ENCODE measurements at places on chromosomes 6 and 20. TPM values are rescaled to one million over a fixed set of nuclear protein-coding genes. Genes with fewer than 3 reads are reported as not detected.

- DNase-seq = no peak
Measured at GRCh38 chr6:131929264-131929663, 21.9 kb downstream of the CCN2 start.

- DNase-seq = no peak
Measured at GRCh38 chr6:167523426-167523825, 198.5 kb downstream of the TTLL2 start.

GRCh38 chr6:73579389-73579788 is 58.6 kb upstream of the EEF1A1 start:
- peak; percentile 67 for DNase-seq

GRCh38 chr20:59004763-59005522 is 2.1 kb downstream of the CTSZ start:
- peak; percentile 61 for DNase-seq

DNA sequence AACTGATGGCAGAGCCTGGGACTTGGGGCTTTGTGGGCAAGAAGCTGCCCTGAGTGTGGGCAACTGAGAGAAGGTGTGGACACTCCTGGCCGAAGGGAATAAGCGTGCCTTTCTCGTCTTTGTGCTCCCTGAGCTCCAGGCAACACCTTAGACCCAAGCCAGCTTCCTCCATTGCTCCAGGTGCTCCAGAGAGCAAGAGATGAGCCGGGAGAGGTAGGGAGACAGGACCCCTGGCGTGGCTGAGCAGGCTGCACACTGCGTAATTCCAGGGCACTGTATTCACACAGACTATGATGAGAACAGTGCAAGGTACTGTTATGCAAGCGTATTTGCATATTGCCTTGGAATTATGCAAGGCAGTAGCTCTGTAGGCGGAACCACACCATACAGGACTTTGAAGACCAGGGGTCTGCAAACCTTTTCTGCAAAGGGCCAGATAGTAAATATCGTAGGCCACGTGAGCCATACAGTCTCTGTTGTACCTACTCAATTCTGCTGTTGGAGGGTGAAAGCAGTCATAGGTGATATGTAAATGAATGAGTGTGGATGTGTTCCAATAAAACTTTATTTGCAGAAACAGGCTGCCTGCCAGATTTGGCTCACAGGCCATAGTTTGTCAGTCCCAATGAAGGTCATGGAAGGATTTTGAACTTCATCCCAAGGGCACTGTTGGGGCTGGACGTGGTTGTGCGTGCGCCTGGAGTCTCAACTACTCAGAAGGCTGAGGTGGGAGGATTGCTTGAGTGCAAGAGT is 42.1 kb upstream of the FAM83D start:
- DNase-seq = no peak

DNA sequence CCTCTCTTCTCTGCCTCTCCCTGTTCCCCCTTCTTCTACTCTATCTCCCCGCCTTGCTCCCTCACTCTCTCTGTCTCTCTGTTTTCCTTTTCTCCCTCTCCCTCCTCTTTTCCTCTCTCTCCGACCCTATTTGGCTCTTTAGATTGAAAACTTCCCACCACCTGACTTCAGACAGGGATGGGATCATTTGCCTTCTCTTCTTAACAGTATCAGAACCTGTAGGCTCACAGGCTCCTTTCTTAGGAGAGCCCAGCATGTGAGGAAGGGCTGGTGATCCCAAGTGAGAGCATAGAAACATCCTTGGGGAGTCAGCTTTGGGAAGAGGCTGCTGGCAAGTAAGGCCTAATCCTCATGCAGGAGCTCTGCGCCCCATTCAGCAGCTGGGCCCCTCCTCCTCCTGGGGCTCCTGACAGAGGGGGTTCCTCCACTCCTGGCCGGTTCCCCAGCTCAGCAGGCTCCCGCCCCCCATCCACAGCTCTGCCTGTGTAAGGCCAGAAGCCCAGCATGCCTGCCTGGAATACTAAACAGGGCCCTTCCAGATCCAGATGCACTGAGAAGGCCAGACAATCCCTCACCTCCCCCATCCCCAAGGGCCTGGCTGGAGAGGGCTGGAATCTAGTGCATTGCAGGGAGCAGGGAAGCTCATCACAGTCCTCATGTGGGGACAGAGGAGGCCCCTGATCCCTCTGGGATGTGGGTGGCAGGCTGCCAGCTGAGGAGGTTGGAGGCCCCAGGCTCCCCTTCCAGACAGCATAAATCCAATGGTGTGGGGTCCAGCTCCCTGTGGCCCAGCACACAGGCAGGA is 93.4 kb downstream of the PTPRT start:
- DNase-seq = no peak

DNA sequence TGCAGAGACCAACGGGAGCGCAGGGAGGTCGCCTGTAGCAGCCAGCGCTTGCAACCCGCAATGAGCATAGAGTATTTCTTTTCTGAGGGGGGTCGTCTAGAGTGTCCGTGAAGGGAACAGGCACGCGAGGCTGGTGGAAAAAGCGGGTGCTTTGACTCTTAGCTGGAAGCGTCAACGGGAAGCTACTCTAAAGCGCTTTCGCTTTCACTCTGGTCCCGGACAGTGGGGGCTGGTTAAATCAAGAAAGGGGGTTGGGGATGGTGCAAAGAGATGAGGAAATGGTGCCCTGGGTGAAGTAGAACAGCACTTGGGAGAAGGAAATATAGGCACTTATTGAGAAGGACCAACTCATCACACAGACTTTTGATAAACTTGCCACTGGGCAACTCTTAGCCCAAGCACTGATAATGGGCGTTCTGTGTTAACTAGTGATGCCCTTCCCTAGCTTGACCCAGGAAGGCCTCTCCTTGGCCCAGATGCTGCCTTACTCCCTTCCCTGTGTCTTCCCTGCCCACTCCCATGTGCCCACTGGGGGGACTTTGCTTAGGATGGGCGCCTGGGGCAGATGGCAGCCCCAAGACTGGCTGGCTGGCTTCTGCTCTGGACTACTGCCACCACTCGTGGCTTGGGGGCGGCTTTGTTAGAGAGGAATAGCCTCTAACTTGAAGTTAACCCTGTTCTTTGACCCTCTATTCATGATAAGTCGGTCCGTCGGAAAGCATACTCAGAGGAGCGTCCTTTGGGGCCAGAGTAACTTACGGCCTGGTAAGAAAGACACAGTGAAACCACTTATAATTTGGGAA is 585 bp downstream of the PSMB9 start:
- peak; percentile 67 for DNase-seq

DNA sequence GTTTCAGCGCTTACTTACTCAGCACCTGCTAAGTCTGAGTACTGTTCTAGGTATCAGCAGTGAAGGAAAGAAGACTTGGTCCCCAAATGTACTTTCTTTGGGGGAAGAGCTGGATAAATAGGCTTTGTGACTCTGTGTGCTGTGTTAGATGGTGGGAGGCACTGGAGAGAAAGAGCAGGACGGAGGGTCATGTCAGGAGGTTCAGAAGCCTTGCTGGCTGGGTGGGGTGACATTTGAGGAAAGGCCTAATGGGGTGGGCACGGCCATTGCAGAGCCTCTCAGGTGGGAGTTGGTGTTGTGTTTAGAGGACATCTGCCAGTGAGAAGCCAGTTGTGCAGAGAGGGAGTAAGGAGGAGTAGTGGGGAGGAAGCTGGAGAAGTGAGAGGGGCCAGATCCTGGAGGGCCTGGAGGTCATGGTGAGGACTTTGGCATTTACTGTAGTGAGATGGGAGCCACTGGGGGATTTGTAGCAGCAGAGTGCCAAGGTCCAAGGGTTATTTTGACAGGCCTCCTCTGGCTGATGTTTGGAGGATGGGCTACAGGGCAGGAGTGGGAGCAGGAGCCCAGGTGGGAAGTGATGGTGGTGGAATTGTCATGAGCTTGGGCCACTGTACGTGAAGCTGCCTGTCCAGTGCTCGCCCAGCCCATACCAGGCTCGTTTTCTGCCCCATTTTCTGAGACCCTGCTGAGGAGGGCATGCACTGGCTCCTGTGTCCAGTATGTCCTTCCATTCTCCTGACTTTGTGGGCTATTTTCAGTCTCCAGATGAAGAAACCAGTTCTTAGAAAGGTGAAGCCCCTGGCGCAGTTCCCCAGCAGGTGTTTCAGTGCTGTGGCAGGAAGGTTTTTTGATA is 886 bp downstream of the SDCBP2 start:
- DNase-seq = no peak

GRCh38 chr6:107656883-107657282 is 167.0 kb downstream of the SOBP start:
- DNase-seq = peak; percentile 76

GRCh38 chr6:41798901-41799558 is 11.5 kb downstream of the TOMM6 start:
- no peak for DNase-seq

DNA sequence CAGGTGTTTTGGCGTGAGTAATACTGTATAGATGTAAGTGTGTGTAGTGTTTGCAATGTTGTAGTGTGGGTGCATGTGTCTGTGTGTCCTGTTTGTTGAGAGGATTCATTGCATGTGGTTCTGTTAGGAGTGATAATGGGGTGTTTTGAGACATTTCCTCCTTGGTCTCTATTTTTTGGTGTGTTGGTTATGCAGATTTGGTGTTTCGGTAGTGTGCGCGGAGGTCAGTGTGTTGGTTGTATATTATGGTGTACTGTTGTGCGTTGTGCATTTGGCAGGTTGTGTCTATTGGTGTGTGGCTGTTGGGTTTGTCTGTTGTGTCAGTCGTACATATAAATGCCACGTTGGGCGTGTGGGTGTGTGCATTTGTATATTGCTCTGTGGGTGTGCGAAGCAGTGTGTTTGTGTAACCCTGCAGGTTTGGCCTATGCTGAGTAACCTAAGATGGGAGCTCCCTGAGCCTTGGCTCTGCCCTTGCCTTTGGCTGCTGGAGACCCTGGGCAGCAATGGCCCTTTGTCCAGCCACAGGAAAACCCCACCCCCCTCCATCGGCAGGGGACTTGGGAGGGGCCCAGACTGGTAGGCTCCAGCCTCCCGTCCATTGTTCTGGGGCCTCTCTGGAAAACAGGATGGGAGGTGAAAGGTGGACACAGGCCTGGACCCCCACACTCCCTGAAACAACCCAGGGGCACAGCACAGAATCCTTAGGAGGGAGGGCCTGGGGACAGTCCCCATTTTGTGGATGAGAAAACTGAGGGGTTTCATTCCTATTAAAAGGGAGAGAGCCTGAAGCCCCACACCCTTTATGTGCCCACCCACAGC is 10.3 kb upstream of the ID1 start:
- peak; percentile 83 for DNase-seq

- DNase-seq = no peak
Measured at GRCh38 chr6:27242589-27243265, 4.8 kb upstream of the PRSS16 start.

GRCh38 chr6:150211700-150212511 is 69.1 kb downstream of the PPP1R14C start:
- no peak for DNase-seq

- no peak for DNase-seq
Measured at GRCh38 chr20:36908603-36909002, 32.7 kb downstream of the TLDC2 start.

- no peak for DNase-seq
Measured at GRCh38 chr6:137746264-137746663, 120.8 kb upstream of the TNFAIP3 start.

- DNase-seq = no peak
Measured at GRCh38 chr20:49986049-49986448, 3.3 kb downstream of the SNAI1 start.

DNA sequence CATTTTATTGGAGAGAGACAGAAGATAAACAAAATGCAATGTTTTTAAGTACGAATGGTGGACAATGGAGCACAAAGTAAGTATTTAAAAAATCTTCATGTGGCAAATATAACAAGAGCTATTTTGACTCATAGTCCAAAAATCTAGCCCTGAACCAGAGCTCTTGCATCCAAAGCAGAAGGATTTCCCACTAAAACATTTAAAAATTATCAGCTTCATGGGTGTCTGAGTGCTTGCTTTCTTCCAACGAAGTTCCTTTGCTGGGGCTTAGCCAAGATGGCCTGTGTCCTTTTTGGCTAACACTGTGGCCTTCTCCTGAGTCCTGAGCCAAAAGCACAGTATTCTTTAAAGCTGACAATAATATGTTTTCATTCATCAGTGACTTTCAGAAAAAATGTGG is 161.7 kb downstream of the RIMS1 start:
- peak; percentile 51 for DNase-seq

- DNase-seq = no peak
Measured at GRCh38 chr6:161166176-161166575, 107.7 kb downstream of the AGPAT4 start.

DNA sequence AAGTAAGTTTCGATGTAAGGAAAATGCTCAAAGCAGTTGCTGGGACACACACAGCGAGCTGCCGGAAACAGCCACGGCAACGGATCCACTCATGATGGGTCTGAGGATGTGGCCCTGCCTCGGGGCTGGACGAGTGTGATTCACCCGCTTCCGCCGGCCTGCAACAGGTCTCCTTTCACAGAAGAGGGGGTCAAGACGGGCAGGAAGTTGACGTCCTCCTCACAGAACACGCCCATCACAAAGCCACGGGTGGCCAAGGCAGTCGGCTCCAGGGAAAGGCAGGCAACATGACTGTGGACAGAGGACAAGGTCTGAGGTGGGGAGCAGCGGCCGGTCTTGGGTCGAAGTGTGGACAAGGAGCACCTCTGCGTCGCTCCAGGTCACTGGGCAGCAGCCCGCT is 29.9 kb upstream of the SMOC2 start:
- no peak for DNase-seq

DNA sequence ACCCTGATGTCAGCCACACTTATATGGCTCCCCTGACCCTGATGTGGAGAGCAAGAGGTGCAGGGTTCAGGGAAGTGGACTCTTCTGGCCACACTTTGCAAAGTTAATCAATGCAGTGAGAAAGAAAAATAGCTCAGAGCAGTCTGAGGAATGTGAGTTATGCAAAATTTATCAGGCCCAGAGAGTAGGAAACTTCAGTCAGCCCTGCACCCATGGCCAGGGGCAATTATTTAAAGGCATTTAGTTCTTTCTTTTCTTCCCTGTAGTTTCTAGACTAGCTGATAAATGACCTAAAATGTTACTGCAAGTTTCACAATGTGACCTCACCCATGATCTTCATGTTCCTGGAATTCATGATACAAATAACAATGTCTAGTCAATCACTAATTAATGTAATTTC is 143.7 kb upstream of the GGTLC1 start:
- no peak for DNase-seq

GRCh38 chr6:3340894-3341293 is 82.1 kb downstream of the PSMG4 start:
- no peak for DNase-seq

DNA sequence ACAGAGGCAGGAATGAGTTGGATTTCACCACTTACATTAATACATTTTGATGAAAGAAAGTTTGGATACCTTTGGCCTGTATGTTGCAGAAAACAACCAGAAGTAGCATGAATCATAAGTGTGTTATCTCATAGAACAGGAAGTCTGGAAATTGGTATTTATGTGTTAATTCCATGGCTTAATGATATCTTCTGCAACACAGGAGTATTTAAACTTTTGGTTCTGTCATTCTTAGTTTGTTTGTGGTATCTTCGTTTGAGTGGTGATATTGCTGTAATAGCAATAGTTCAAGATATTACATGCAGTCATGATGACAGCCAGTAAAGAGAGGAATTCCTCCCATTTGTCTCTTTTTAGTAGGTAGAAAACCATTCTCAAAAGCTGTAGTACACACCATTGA is 177.3 kb downstream of the CDKAL1 start:
- no peak for DNase-seq

GRCh38 chr20:47574616-47575364 is 73.1 kb downstream of the NCOA3 start:
- no peak for DNase-seq

- no peak for DNase-seq
Measured at GRCh38 chr20:53050338-53050737, 78.2 kb downstream of the TSHZ2 start.

The TRIM31 gene
- total RNA-seq = not detected

The CRISP3 gene
- not detected for total RNA-seq
